M059J (cell line): ENCODE measurements at places on chromosomes 5 and 9. TPM values are rescaled to one million over a fixed set of nuclear protein-coding genes. Genes with fewer than 3 reads are reported as not detected.

PRRC1 gene
- total RNA-seq = 46.1 and 84.7 TPM in 2 replicates

HAVCR1 gene
- total RNA-seq = not detected in 2 replicates

ITGA2 gene
- 24.6 and 30.1 TPM in 2 replicates for total RNA-seq

SERF1A gene
- 0.74 and 4.7 TPM in 2 replicates for total RNA-seq

PKD2L2 gene
- total RNA-seq = 0.17 TPM in 1 of 2 replicates, not detected in the other

SLC36A2 gene
- not detected in 2 replicates for total RNA-seq

MZB1 gene
- not detected in 2 replicates for total RNA-seq

IFNA21 gene
- not detected in 2 replicates for total RNA-seq

SHC3 gene
- 1.2 and 3.2 TPM in 2 replicates for total RNA-seq

MYMK gene
- not detected in 2 replicates for total RNA-seq

EGFLAM gene
- total RNA-seq = 0.02 TPM in 1 of 2 replicates, not detected in the other

SHOC1 gene
- 0.02 and 0.10 TPM in 2 replicates for total RNA-seq

SPARC gene
- 2,332 and 4,342 TPM in 2 replicates for total RNA-seq

MTX3 gene
- 10.2 and 10.8 TPM in 2 replicates for total RNA-seq

TMEM174 gene
- not detected in 2 replicates for total RNA-seq

BAAT gene
- not detected in 2 replicates for total RNA-seq

IGIP gene
- 1.6 and 1.8 TPM in 2 replicates for total RNA-seq

CCL27 gene
- total RNA-seq = not detected in 2 replicates

TAF11L10 gene
- not detected in 2 replicates for total RNA-seq

ASPN gene
- total RNA-seq = 0.07 TPM in 1 of 2 replicates, not detected in the other

AIF1L gene
- total RNA-seq = 1.4 and 2.1 TPM in 2 replicates

LIX1 gene
- total RNA-seq = not detected in 2 replicates

PLEKHG4B gene
- 5.7 and 9.9 TPM in 2 replicates for total RNA-seq

OSMR gene
- 7.7 and 21.3 TPM in 2 replicates for total RNA-seq

SLCO4C1 gene
- total RNA-seq = 0.10 TPM in 1 of 2 replicates, not detected in the other

PPIC gene
- total RNA-seq = 74.2 and 139 TPM in 2 replicates

IFNE gene
- total RNA-seq = 0.57 TPM in 1 of 2 replicates, not detected in the other

NIPSNAP3A gene
- 62.1 and 85.4 TPM in 2 replicates for total RNA-seq

STKLD1 gene
- total RNA-seq = not detected in 2 replicates

RNF183 gene
- total RNA-seq = not detected in 2 replicates

SEMA5A gene
- 10.5 and 18.6 TPM in 2 replicates for total RNA-seq

VAV2 gene
- 8.7 and 17.2 TPM in 2 replicates for total RNA-seq

TAF11L2 gene
- total RNA-seq = not detected in 2 replicates

SLC22A4 gene
- 6.3 and 7.5 TPM in 2 replicates for total RNA-seq

HTR1A gene
- total RNA-seq = not detected in 2 replicates

DBN1 gene
- 73.0 and 121 TPM in 2 replicates for total RNA-seq

PHF24 gene
- total RNA-seq = not detected in 2 replicates

BARHL1 gene
- total RNA-seq = not detected in 2 replicates

FOXD4L6 gene
- total RNA-seq = not detected in 2 replicates

DCAF12 gene
- total RNA-seq = 32.4 and 39.9 TPM in 2 replicates

C9 gene
- total RNA-seq = not detected in 2 replicates

ANKRD55 gene
- total RNA-seq = 0.17 TPM in 1 of 2 replicates, not detected in the other

RIOK2 gene
- 29.6 and 42.9 TPM in 2 replicates for total RNA-seq

AJM1 gene
- total RNA-seq = 0.15 and 1.1 TPM in 2 replicates

DTWD2 gene
- 8.2 and 8.4 TPM in 2 replicates for total RNA-seq

ZMAT2 gene
- total RNA-seq = 68.0 and 71.3 TPM in 2 replicates

AGXT2 gene
- 0.07 TPM in 1 of 2 replicates, not detected in the other for total RNA-seq

TMEFF1 gene
- total RNA-seq = 0.05 and 4.0 TPM in 2 replicates

ANKHD1 gene
- total RNA-seq = 23.9 and 48.5 TPM in 2 replicates

PRDM9 gene
- total RNA-seq = not detected in 2 replicates

ZNF354B gene
- total RNA-seq = 3.0 and 3.2 TPM in 2 replicates

FAXDC2 gene
- total RNA-seq = 3.4 and 5.5 TPM in 2 replicates

SH3GLB2 gene
- 18.1 and 28.8 TPM in 2 replicates for total RNA-seq

PCDHGA3 gene
- 0.49 TPM in 1 of 2 replicates, not detected in the other for total RNA-seq

LHX3 gene
- total RNA-seq = not detected in 2 replicates

OMD gene
- not detected in 2 replicates for total RNA-seq

MSX2 gene
- total RNA-seq = not detected in 2 replicates
